ENCODE measurements at places on chromosomes 1 and 21. TPM values are rescaled to one million over a fixed set of nuclear protein-coding genes. Genes with fewer than 3 reads are reported as not detected.

DNA sequence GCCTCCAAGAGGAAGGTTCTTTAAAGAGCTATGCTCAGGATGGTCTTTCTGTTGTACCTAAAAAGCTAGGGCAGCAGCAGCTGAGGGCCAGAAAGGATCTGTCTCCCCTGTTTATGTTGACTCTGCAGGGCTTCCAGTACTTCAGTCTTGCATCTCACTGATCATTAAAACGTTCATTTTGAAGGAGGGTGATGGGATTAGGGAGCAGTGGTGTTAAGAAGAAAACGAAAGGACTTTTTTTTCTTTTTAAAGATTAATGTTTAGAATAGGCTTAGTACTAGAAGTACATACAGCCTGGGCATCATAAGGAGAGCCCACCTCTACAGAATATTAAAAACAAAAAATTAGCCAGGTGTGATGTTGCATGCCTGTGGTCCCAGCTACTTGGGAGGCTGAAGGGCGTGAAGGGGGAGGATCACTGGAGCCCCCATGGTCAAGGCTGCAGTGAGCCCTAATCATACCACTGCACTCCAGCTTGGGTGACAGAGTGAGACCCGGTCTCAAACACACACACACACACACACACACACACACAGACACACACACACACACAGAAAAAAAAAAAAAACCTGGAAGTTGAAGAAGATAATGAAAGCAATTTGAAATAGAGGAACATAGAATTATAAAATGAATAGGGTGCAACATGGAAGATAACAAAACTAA is 2.9 kb downstream of the CR1L start:
- no peak for DNase-seq

Gene PLA2G2D
- total RNA-seq, result not detected

GRCh38 chr1:53057127-53057526 is 4.9 kb upstream of the PODN start:
- no peak for DNase-seq

DNA sequence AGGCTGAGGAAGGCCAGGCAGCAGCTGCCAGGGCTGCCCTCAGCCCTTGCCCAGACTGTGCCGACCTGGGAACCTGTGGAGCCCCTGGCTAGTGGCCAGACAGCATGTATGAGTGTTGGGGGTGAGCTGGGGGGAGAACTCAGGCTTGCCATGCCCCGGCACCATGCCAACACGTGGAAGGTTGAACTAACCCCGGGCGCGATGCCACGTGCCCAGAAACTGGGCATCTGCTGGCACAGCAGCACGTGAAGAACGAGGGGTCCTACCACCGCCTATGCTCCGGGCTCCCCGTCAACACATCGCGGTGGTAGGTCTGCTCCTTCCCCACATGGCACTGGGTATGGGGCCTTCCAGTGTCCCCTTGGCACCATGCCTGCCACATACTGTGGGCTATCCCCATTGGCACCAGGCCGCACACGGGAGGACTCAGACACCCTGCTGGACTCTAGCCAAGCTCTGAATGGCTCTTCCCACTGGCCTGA is 68.7 kb downstream of the CASZ1 start:
- DNase-seq, result no peak

- no peak for DNase-seq
These were observed 36.6 kb downstream of the RIMS3 start for GRCh38 chr1:40628903-40629292.

Data from urinary bladder (tissue), 4 donors.